ENCODE measurements at places on chromosomes 11 and 22. TPM values are rescaled to one million over a fixed set of nuclear protein-coding genes. Genes with fewer than 3 reads are reported as not detected.

The CRYBA4 gene
- total RNA-seq, result not detected

The MICALL1 gene
- total RNA-seq, result 27.6 TPM

The PKNOX2 gene
- total RNA-seq, result not detected

DNA sequence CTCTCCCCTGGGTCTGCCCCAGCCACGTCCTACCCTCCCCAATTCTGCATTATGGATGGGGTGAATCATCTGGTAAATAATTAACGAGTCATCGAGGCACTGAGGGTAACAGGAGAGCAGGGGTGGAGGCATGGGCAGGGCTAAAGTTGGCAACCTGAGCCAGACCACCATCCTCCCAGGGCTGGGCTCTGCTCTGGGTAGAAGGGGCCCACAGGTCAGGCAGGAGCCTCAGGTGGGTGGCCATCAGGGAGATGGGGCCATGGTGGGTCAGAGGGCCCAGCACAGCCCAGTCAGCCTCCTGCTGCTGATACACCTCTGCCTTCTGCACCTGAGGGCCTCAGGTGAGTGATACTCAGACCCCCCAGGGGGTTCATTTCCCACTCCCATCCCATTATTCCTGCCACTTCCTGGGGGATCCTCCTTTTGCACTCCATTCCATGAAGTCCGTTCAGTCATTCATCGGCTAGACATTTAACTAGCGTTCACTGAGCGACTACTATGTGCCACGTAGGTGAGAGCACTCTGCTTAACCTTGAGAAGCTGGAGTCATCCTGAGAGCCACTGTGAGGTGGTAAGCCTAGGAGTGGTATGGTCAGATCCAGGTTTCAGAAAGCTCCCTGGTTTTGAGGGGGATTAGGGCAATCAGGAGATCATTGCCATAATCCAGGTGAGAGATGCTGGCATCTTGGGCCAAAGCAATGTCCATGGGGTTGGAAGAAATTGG, at the start of gene VSIG10L2:
TSS of gene VSIG10L2 (plus strand) at position 248 of the 724 bp plus-strand sequence. CDS start at position 260, 12 bp downstream.
- no peak for DNase-seq

DNA sequence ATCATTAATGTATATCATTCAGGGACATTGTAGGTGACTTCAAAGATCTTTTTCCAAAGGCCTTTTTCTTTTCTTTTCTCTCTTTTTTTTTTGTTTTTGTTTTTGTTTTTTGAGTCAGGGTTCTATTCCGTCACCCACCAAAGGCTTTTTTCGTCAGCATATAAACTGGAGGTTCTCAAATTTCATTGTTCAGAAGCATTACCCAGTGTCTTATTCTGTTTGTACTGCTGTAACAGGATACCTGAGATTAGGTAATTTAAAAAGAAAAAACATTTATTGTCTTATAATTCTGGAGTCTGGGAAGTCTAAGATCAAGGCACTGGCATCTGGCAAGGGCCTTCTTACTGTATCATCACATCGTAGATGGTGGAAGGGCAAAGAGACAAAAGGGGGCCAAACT, 6.4 kb upstream of the SYT9 start:
- no peak for DNase-seq

The OR5B21 gene
- 0.37 TPM for total RNA-seq

The SLC6A5 gene
- not detected for total RNA-seq

The OR8D1 gene
- not detected for total RNA-seq

The TEX54 gene
- total RNA-seq, result 0.48 TPM

The BTG4 gene
- total RNA-seq, result not detected

DNA sequence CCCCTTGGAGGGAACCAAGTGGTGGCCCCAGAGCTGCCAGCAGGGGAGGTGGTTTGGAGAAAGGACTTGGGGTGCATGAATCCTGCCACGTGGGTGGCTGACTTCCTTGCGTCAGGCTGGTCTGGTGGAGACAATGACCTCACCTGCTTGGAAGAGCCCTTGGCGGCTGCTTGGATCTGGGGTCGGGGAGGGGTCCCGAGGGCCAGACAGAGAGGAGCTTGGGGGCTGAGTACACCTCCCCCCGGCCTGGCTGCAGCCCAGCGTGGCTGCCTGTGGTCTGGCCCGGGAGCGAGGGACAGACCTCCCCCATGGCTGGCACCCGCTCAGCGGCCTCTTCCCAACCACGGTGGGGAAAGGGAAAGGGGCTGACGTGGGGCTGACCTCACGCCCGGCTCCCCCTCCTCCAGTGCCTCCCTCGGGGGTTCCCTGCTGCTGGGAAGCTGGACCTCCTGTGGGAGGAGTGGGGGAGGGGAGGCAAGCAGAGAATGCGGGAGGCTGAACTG, 13.8 kb downstream of the LIF start:
- DNase-seq, result no peak

- DNase-seq, result peak; percentile 78
Measured at GRCh38 chr11:78564490-78565467, 9.9 kb downstream of the NARS2 start.

DNA sequence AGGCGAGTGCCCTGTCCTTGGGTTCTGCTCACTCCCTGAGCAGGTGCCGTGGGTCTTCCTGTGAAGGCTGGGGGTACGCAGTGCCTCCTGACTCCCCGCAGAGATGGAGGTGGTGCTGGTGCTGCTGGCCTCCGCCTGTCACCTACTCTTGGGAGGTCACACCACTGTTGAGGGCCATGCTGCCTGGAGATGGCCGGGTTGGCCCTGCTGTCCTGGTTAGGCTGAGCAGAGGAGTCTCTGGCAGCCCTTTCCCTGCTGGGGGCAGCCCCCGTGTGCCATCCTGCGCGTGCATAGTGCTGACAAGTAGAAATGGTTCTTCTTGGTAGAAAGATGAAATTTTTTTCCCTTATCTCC, 49.6 kb downstream of the MUC6 start:
- no peak for DNase-seq

- DNase-seq, result no peak
Measured at GRCh38 chr22:35577799-35578659, 37.4 kb downstream of the RASD2 start.

DNA sequence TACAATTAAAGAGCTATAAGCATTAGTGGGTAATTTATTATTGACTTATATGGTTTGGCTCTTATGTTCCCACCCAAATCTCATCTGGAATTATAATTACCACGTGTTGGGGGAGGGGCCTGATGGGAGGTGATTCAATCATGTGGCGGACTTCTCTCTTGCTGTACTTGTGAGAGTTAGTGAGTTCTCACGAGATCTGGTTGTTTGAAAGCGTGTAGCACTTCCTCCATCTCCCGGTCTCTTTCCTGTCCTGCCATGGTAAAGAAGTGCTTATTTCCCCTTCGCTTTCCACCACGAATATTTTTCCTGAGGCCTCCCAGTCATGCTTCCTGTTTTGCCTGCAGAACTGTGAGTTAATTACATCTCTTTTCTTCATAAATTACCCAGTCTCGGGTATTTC, 28.1 kb upstream of the CHORDC1 start:
- DNase-seq, result no peak

GRCh38 chr11:63574856-63575602, 11.8 kb upstream of the PLAAT2 start:
- no peak for DNase-seq

GRCh38 chr11:46216765-46217089, 60.7 kb upstream of the CREB3L1 start:
- no peak for DNase-seq

DNA sequence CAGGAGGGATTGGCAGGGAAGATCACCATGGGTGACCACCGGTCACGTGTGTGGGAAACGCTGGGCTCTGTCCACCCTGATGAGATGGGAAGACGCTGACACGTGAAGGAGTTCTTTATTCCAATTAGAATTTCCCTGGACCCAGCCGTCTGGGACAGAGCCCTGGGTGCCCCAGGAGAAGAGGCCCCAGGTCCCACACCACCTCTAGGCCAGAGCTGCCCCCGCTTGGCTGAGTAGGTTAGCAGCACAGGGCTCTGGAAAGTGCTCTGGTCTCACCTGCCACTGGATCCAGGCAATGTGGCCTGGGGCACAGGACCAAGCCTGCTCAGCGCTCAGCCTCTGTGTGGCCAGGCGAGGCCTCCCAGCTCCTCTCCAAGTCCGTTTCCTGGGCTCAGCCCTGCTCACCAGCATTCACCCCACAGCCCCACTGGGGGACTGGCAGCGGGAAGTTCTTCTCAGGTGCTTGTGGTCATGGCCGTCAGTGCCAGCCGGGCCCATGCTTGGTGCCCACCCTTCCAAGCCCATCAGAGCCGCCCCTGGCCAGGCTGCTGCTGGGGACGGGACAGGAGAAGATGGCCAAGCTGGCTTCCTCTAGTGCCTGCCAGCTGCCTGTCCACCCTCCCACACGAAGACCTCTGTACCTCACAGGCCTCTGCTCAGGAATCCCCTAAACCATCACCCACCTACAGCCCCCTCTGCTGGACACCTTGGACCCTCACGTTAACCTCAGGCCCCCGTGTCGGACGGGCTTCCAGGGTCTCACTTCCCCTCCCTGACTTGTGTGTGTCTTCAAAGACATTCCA, 62.5 kb upstream of the FGF3 start:
- no peak for DNase-seq

The TMEM191C gene
- 2.0 TPM for total RNA-seq

DNA sequence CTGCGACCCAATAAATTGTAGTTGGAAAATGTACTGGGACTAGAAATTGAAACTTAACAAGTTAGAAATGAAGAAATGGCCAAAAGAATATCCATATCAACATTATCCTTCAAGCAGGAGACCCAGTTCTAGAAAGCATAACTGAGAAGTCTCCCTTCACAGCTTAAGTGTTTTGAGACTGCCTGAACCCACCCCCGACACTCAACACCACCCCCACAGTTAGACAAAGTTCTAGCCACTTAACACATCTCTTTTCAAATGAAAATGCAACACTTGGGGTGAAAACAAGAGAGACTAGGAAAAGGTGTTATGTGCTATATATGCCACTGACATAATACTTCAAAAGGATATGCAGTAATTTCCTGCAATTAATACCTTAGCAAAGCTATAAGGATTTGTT, 184.5 kb downstream of the SOX6 start:
- no peak for DNase-seq

GRCh38 chr11:27619763-27620335, 80.4 kb downstream of the BDNF start:
- no peak for DNase-seq

- DNase-seq, result peak; percentile 52
Measured at GRCh38 chr11:125164422-125165110, at the start of gene PKNOX2. TSS of gene PKNOX2 (plus strand) at chr11:125164751. CDS start at chr11:125351306, 186,555 bp downstream.

The NXF1 gene
- total RNA-seq, result 110 TPM

DNA sequence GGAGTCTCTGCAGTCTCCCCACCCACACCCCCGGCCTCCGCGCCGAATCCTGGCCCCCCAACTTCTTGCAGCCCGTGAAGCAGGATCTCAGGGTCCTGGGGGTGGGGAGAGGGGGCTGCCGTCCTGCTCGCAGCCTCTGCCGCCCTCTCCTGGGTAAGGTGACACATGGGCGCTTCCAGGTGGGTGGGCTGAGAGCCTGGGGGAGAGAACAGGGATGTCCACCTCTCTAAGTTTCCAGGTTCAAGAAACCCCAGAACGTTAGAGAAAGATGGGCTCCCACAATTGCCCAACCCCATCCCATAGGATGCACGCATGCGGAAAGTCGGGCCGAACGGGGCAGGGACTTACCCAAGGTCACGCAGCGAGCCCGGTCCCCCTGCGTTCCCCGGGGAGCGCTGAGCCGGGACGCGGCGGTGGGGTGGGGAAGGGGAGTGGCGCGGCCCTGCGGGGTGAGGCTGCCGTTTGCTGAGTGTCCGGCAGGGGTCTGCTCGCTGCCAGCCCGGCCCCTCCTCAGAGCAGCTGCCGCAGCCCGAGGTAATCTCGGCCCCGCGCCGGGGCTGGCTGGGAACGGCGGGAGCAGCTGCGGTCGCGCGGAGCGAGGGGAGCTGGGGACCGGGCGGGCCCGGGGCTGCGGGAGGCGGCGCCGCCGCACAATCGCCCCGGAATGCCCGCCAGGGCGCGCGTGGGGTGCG, 705 bp upstream of the CAPN1 start:
- peak; percentile 61 for DNase-seq

- DNase-seq, result no peak
Measured at GRCh38 chr11:114396916-114397315, 3.4 kb downstream of the C11orf71 start.

The OR4D5 gene
- total RNA-seq, result not detected
